IMR-90 (cell line): ENCODE measurements at places on chromosomes 13 and 19. TPM values are rescaled to one million over a fixed set of nuclear protein-coding genes. Genes with fewer than 3 reads are reported as not detected.

SLC7A9 gene
- total RNA-seq: not detected in 2 replicates

RFPL4AL1 gene
- total RNA-seq: not detected in 2 replicates

KIR3DL1 gene
- total RNA-seq: not detected in 2 replicates

SLC8A2 gene
- not detected in 2 replicates for total RNA-seq

GEMIN7 gene
- 19.7 and 27.2 TPM in 2 replicates for total RNA-seq

DACH1 gene
- not detected in 2 replicates for total RNA-seq
